T-helper 17 cell (primary cell): ENCODE measurements at places on chromosomes 3 and 15.

- no peak for DNase-seq
These were observed 53.7 kb downstream of the CCDC54 start for GRCh38 chr3:107430996-107431245.

DNA sequence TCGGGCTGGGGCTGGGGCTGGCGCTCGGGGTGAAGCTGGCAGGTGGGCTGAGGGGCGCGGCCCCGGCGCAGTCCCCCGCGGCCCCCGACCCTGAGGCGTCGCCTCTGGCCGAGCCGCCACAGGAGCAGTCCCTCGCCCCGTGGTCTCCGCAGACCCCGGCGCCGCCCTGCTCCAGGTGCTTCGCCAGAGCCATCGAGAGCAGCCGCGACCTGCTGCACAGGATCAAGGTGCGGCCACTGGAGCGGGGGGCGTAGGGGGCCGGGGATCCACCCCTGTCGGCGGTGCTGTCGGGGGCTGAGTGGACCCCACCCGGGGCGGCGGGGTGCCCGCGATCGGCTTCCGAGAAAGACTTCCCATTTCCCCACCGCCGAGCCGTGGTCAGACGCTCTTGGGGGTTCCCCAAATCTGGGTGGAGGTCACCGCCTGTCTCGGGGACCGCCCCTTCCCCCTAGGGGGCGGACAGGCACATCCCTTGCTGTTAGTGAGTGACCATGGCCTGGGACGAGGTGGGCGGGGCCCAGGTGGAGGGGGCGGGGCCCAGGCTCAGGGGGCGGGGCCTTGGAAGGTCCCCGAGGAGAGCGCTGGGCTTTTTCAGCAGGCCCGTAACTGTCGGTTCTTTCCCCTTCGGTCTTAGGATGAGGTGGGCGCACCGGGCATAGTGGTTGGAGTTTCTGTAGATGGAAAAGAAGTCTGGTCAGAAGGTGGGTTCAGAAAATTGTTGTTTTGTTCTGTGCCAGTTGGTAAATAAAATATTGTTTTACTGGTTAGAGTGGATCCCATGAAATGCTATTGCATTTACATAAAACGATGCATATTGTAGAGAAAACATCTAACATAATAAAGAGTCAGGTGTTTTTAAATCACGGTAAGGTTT, 578 bp downstream of the LACTB start:
- DNase-seq, result peak; percentile 72

DNA sequence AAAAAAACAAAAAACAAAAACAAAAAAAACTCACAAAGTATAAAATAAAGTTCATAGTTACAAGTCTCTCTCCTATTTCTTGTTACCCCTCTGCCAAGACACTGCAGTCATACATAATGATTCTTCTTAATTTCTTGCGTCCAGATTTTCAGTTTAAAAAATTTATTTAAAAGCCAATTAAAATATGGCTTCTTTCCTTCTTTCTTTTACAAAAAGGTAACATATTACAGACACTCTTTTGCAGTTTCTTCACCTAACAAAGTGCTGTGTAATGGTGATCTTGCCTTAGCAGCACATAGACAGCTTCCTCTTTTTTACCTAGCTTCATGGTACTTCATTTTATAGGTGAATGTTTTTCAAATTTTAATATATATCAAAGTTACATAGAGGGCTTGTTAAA, 136.1 kb upstream of the SGO1 start:
- no peak for DNase-seq

GRCh38 chr3:72606005-72606800, 242.0 kb downstream of the SHQ1 start:
- DNase-seq, result no peak

GRCh38 chr15:38514601-38515000, 50.0 kb downstream of the RASGRP1 start:
- no peak for DNase-seq

DNA sequence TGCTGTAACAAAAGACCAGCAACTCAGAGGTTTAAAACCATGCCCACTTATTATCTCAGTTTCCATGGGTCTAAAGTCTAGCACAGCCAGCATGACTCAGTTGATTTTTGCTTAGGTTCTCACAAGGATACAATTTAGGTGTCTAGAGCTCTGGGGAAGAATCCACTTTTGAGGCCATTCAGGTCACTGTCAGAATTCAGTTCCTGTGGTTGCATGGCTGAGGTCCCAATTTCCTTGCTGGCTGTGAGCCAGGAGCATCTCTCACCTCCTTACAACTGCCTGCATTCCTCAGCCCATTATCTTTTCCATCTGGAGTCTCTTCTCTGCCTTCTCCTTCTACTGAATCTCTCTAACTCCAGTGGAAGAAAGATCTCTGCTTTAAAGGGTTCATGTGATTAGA, 240.5 kb upstream of the CFAP20DC start:
- no peak for DNase-seq

GRCh38 chr3:13380971-13381370, 39.2 kb downstream of the NUP210 start:
- DNase-seq, result no peak

GRCh38 chr3:20197775-20198174, 11.8 kb upstream of the SGO1 start:
- DNase-seq, result no peak

DNA sequence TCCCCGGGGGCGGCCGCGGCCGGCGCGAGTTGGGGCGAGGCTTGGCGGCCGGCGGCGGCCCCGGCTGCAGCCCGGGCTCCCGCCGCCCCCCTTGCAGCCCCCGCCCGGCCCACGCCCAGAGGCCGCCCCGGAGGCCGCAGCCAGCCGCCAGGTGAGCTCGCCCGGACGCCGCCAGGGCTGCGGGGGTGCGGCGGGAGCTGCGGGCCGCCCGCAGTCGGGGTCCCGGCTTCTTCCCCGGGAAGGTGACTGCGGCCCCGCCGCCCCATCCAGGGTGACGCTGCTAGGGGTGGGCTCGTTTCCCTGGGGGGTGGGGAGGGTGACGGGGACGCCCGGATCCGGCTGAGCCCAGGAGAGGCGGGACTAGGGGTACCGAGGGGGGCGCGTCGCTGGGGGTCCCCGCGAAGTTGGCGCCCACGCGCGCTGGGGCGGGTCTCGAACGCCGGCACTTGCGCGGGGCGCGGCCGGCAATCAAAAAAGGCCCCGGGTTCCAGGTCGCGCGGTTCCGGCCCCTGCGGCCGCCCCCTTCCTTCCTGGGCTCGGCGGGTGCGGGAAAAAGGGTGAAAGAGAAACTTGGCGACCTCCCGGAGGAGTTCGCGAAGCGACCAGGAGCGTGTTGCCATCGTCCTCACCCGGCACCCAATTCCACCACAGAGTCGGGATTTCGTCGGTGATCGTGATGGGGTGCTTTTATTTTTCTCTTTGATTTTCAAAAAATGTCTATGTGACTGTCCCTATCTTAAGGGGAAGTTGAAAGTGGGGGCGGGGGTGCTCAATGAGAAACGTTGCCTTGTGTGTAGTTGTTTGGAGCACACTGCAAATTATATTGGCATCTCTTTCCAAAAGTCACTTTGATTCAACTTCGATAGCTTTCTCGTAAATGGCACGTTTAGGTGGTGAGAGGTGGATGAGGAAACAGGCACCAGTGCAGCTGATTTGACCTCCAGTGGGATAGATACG, 619 bp downstream of the ATXN7 start:
- peak; percentile 34 for DNase-seq

- DNase-seq, result no peak
These were observed 617.5 kb upstream of the NECTIN3 start for GRCh38 chr3:110454066-110454465.

- no peak for DNase-seq
These were observed 6.6 kb downstream of the CBLB start for GRCh38 chr3:105862217-105862616.

DNA sequence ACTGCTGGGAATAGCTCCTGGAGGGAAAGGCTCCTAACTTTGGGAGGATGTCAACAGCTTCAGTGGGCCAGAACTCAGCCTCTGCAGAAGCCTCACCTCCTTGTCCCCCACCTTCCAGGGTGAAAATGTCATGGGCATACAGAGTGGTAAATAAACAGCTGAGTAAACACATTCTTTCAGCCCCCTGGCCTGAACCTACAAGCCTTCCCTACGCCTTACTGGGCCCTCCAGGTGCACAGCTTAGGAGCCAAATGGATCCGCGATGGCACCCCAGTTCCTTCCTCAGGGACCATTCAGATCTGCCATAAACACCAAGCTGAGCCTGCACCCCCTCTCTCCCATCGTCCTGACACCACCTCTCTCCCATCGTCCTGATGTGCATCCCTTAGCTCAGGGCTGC, 126.2 kb upstream of the IGF1R start:
- DNase-seq, result no peak

DNA sequence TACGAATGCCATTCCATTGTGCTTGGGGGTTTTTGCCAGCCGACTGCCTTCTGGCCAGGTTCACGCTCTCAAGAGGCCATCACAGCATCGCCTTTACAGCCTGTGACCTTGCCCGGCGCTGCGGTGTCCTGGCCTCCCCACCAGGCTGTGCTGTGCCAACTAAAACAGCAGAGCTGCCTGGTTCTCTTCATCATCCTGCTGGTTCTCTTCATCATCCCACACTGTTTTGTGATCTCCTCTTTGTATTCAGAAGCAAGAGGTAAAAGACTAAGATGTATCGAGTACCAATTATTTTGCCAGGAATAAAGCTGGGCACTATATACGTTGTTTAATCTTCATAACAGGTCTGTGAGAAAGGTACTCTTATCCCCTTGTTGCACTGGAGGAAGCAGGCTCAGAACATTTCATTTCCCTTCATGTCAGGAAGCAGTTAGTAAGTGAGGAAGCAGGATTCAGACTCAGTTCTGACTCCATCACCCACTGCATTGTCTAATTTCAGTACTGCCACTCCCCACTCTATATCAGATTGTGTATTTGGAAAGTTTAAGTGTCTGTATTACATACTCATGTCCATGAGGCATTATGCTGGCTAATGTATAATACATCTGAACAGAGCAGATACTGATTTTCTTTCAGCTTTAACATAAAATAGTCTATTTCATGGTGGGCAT, 92.7 kb downstream of the LRRC28 start:
- DNase-seq, result no peak

GRCh38 chr3:47890126-47890827, 87.3 kb downstream of the DHX30 start:
- DNase-seq, result no peak

GRCh38 chr3:132972333-132972732, 65.9 kb upstream of the TMEM108 start:
- no peak for DNase-seq

GRCh38 chr3:58659051-58659675, 7.4 kb downstream of the FAM3D start:
- no peak for DNase-seq

DNA sequence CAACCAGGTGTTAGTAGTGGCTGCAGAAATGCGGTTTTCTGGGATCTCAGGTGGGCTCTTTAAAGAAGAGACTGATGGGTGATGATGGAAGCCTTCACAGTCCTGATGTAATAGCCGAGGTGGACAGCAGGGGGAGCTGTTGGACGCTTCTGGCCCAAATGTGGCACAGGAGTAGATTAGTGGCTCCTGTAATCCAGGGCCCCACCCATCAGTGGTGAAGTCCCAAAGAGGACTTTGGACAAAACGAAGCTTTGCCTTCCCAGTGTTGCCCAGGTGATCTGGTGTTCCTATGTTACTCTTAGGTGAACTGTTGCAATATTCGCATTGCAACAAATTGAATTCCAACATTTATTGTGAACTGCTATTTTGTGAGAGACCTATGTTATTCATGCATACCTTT, 31.8 kb upstream of the MYZAP start:
- DNase-seq, result peak; percentile 59

- DNase-seq, result no peak
These were observed 958.8 kb downstream of the ZPLD1 start for GRCh38 chr3:103393395-103394186.

- DNase-seq, result no peak
These were observed 158.8 kb downstream of the RORA start for GRCh38 chr15:61070111-61070901.

- DNase-seq, result peak; percentile 66
These were observed 10.2 kb upstream of the KCNMB3 start for GRCh38 chr3:179260949-179261765.

GRCh38 chr3:99817047-99817436, 620 bp upstream of the CMSS1 start:
- no peak for DNase-seq

GRCh38 chr3:94291686-94292085, 228.8 kb downstream of the NSUN3 start:
- DNase-seq, result no peak

DNA sequence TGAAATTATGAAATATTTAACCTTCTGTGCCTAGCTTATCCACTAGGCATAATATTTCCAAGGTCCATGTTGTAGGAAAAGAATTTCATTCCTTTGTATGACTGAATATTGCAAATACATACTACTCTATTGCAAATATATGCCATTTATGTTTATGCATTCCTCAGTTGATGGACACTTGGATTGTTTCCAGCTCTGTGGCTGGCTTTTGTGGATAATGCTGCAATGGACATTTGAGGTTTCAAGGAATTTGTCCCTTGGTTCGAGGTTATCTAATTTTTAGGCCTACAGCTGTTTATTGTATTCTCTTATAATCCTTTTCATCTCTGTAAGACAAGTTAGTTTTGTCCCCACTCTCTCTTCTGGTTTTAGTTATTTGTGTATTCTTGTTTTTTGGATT, 7.7 kb upstream of the AADACL2 start:
- DNase-seq, result no peak

DNA sequence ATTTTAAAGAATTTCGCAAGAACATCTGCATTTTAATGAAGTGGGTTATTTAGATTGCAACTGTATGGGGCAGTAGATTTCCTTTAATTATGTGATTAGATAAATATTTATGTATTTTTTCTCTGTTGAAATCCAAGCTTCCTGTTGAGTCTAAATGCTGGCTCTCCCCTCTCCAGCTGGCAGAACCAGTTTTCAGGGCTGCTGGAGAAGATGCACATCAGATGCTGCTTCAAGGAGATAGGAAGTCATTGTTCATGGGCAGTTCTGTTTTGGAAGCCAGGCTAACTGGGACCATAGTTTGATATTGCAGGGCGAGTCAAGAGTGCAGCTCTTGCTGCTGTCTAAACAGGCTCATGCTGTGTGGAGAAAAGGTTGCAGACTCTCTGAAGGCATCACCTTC, 97.4 kb downstream of the SLC9A9 start:
- DNase-seq, result no peak

GRCh38 chr3:188185717-188186251, 31.8 kb downstream of the LPP start:
- no peak for DNase-seq

GRCh38 chr15:39140060-39140604, 440.7 kb upstream of the THBS1 start:
- no peak for DNase-seq

GRCh38 chr3:195212749-195213375, 58.1 kb downstream of the XXYLT1 start:
- DNase-seq, result no peak

DNA sequence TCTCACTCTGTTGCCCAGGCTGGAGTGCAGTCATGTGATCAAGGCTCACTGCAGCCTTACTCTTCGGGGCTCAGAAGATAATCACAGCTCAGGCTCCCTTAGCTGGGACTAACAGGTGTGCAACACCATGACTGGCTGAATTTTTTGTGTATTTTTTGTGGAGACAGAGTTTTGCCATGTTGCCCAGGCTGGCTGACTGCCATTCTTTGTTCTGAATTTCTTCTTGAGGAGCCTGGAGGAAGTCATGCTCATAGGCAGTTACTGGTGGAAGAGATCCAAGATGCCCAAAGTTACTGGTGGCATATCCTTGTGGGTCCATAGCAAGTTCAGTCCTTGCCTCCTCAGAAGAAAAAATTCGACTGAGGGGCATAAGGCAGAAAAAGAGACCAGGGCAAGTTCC, 16.6 kb upstream of the UBP1 start:
- DNase-seq, result no peak

GRCh38 chr3:61520966-61521628, 40.3 kb upstream of the PTPRG start:
- no peak for DNase-seq

- DNase-seq, result no peak
These were observed 245.0 kb downstream of the KLF13 start for GRCh38 chr15:31571676-31572075.
